Activated T-cell treated with anti-CD3 and anti-CD28 coated beads for 4 hours (primary cell): ENCODE measurements at places on chromosomes 6 and 20.

DNA sequence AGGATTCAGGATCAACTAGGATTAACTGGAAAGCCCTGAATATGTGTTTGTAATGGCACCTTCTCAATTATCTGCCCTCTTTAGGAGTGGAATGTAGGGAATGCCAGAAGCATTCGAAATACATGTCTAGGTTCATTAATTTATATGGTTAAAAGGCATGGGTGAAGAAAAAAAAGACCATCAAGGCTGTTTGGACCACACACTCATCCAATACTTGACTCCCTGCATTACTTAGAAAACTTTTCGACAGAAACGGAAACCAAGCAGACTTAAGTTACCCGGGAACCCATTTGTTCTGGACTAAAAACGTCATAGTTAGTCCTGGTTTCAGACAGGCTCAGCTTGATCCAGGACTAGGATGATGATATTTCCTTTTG is 33.2 kb downstream of the SLC2A10 start:
- no peak for DNase-seq

DNA sequence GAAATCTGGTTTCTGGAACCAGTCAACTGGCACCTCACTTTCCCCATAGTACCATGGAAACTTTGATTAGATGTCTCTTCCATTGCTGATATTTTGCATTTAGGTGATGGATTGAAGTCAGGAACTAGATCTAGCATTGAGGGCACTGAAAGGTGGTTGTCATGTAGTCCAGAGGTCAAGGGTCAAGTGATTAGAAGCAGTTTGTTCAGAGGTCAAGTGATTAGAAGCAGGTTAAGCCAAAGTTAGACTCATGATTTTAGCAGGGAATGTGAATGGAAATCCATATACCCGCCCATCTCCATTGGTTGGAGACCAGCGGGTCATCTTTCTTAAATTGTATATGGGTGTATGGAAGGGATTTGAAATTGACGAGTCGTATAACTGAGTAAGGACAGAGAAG is 51.2 kb downstream of the CBFA2T2 start:
- no peak for DNase-seq

GRCh38 chr6:45423824-45424450 is 46.2 kb upstream of the SUPT3H start:
- DNase-seq: no peak

- no peak for DNase-seq
These were observed 16.0 kb upstream of the CCDC167 start for GRCh38 chr6:37515712-37516075.

- DNase-seq: no peak
These were observed 17.8 kb upstream of the CCR6 start for GRCh38 chr6:167105060-167105459.

GRCh38 chr6:31142361-31142761 is 3.5 kb upstream of the PSORS1C2 start:
- DNase-seq: no peak

DNA sequence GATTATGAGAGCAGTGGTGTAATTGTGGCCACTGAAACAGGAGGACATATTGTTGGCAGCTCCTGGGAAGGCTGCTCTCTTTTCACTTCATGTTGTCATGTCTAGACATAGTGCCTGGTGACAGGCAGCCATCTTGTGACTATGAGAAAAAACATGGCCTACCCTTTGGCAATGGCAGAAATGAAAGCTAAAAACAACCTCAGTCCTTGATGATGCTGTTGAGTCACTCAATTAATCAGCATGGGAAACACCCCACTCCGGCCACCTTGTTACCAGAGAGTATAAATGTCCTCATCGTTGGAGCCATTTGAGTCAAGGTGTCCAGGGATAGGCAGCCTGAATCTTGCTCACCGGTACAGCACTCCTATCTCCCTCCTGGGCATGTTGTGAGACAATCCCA is 31.2 kb upstream of the HMGA1 start:
- no peak for DNase-seq

DNA sequence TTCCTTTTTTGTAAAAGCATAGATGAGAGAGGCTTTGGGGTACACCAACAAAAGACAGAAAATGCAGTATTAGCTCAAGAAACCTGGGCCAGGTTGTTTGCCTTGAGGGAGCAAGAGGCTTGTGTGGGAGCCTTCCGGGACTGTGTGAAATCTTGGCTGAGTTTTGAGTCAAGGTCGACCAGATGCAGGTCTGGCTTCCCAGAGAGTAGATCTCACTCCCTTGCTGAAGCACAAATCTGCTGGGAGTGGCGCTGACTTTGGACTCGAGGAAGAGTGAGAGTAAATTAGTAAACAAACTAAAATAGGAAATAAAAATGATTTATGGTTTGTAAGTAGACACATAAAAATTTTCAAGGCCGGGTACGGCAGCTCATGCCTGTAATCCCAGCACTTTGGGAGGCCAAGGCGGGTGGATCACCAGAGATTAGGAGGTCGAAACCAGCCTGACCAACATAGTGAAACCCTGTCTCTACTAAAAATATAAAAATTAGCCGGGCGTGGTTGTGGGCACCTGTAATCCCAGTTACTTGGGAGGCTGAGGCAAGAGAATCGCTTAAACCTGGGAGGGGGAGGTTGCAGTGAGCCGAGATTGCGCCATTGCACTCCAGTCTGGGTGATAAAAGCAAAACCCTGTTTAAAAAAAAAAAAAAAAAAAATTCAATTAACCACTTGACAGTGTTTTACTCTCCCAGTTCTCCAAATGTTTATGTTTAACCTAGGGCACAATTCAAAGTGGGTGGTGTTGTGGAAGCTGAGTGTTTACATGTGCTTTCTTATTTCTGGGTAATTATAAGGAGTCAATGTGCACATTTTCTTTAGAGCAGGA is 27.7 kb upstream of the EDN1 start:
- no peak for DNase-seq

GRCh38 chr20:1375515-1375914 is 17.3 kb downstream of the FKBP1A start:
- DNase-seq: no peak

DNA sequence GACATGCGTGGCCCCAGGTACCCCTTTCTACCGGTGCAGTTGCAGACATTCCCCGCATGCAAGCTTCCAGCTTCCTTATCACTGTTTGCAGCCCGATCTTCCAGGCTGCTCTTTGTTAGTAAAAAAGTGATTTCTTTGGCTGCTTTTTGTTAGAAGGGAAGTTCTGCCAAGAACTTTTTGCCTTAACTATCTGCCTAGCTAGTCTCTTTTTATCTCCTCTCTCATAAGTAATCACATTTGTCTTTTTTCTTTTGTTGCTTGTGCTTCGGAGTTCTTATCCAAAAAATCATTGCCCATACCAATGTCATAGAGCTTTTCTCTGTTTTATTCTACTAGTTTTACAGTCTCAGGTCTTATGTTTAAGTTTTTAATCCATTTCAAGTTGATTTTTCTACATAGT is 20.3 kb downstream of the FAM162B start:
- DNase-seq: no peak
